Endothelial cell of umbilical vein (primary cell): ENCODE measurements at places on chromosomes 7 and 10. TPM values are rescaled to one million over a fixed set of nuclear protein-coding genes. Genes with fewer than 3 reads are reported as not detected.

- no peak overlapping the region for H3K27ac ChIP-seq
- no peaks in the 10 kb centered on the region for H3K4me1 ChIP-seq
- no peak overlapping the region for H3K4me3 ChIP-seq
- H3K36me3 ChIP-seq = no peaks in the 10 kb centered on the region
- no peak for DNase-seq
- peaks cover 5% of the 10 kb centered on the region for H3K27me3 ChIP-seq
These were observed 283.3 kb downstream of the PHTF2 start for GRCh38 chr7:78081888-78082287.

DNA sequence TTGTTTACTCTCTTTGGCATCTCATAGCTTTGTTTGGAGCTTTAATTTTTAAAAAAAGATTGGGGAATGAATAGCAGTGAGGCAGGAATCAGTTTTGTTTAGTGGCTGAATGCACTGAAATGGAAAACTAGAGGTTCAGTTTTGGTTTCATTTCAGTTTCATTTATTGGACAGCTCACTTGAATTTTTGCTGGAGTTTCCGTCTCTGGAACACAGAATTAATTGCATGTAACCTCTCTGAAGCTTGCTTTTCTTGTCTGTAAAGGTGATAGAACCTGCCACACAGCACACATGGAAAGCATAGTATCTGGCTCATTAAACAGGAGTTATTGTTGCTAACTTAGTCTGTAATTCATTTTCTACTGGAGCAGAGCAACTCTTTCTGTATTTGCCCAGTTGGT is 7.1 kb downstream of the GRM8 start:
- no peaks in the 10 kb centered on the region for H3K36me3 ChIP-seq
- no peak for DNase-seq
- H3K27ac ChIP-seq = no peak overlapping the region
- H3K4me3 ChIP-seq = no peak overlapping the region

DNA sequence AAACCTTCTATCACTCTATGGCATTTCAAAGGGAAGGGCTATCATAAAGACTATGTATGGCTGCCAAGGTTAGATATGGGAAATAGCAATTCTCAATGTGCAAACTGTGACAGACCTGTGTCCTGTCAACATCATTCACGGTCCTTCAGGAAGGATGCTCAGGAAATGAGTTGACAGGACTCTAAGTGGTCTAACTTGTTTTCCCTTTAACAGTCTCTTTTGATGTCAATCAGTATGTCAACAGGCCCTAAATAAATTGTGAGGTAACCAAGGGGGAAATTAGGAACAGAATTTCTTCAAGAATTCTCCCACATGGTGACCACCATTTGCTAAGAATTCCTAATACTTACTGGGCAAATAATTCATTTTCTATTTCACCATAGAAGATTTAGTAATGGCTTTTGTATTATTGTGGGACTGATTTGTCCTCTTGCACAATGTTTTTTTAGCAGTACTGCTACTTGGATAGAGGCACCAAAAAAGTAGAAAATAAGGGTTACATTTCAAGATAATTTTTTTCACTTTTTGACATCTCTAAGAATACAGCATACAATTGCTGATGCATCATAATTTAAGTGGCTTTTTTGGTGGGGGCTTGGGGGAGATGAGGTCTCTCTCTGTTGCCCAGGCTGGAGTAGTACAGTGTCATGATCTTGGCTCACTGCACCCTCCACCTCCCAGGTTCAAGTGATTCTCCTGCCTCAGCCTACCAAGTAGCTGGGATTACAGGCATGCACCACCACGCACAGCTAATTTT is 275.8 kb downstream of the CACNA2D1 start:
- no peak overlapping the region for H3K4me3 ChIP-seq
- no peaks in the 10 kb centered on the region for H3K4me1 ChIP-seq
- no peak for DNase-seq
- no peaks in the 10 kb centered on the region for H3K36me3 ChIP-seq

- no peak for DNase-seq
- no peaks in the 10 kb centered on the region for H3K4me1 ChIP-seq
- no peak overlapping the region for H3K4me3 ChIP-seq
- H3K27me3 ChIP-seq = no peaks in the 10 kb centered on the region
- no peak overlapping the region for H3K27ac ChIP-seq
These were observed 201.4 kb downstream of the TNS3 start for GRCh38 chr7:47380325-47381133.

DNA sequence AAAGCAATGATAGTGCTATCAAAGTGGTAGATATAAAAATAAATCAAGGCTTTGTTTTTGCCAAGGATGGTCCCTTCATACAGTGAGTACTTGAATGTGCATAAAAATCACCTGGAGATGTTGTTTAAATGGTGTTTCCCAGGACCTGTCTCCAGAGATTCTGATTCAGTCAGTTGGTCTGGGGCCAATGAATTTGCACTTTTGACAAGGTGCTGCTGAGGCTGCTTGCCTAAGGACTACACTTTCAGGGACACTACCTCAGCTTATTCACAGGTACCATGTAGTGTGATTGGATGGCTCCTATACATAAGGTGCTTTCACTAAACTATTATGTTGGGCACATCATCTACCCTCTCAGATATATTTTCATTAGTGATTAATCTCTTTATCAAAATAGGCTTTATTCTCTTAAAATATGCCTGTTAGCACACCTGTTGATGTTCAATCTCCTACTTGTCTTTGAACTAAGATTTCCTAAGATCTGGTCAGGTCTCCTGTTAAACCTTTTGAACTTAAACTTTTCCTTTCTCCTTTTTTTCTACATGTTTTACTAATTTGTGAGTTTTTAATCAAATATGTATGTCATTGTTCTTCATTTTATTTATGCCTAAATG is 24.3 kb downstream of the CAPZA2 start:
- no peak overlapping the region for H3K4me3 ChIP-seq
- no peaks in the 10 kb centered on the region for H3K27me3 ChIP-seq
- H3K4me1 ChIP-seq = peaks cover 6% of the 10 kb centered on the region
- DNase-seq = no peak

GRCh38 chr7:127755521-127755920 is 103.5 kb downstream of the SND1 start:
- H3K4me1 ChIP-seq = no peaks in the 10 kb centered on the region
- no peak overlapping the region for H3K27ac ChIP-seq
- no peaks in the 10 kb centered on the region for H3K27me3 ChIP-seq
- H3K4me3 ChIP-seq = no peak overlapping the region
- DNase-seq = no peak
- H3K36me3 ChIP-seq = no peaks in the 10 kb centered on the region

DNA sequence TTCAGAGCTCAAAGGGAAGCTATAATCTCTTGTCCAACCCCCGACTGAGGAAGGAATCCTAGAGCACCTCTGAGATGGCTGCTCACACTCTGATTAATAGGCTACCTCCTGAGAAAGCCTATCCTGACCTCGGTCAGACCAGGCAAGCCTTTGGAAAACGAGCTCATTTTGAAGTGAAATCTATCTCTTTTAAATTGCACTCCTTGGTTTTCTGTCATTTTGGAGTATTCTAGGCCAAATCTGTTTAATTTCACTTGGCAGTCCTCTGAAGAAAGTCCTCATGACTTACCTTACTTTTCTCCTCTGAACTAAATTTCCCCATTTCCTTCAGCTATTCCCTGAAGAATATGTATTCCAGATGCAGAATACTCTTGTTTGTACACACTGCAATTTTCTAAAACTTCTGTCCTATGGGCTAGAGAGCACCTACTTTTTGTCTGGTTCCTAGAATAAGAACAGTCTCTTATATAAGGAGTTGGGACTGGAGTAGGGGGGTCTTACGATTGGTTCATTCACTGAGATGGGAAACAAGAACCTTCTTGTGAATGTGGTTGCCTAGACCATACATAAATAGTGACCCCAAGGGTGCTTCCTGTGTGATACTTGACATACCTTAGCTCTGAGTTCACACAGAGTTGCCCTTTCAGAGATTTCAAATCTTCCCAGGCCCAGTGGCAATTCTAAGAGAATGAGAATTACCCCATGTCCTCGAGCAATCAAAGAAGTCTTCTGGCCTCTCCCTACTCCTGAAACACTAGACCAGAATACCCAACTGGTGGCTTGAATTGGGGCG is 31.9 kb upstream of the HPS1 start:
- no peak overlapping the region for H3K4me3 ChIP-seq
- no peak for DNase-seq
- no peaks in the 10 kb centered on the region for H3K4me1 ChIP-seq
- no peaks in the 10 kb centered on the region for H3K36me3 ChIP-seq
- H3K27me3 ChIP-seq = no peaks in the 10 kb centered on the region
- H3K27ac ChIP-seq = no peak overlapping the region

- H3K27ac ChIP-seq = no peak overlapping the region
- DNase-seq = no peak
These were observed 134.2 kb downstream of the PTN start for GRCh38 chr7:137209151-137209817.

DNA sequence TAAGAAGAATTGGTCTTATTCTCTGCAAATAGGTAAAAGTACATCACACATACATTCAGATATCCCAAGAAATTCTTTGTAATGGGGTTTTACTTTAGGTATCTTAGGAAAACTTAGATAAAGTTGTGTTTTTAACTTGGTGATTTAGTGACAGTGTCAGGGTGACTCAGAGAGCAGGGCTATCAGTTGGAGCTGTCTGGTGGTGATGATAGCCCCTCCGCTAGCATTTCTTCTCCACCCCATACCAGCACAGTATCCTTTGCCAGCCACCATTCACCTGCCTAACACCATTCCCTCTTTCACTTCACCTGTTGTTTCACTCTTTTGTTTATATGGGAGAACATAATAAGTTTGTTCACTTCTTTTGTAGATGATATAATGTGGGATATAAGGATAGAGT is 30.4 kb downstream of the VPS50 start:
- H3K27ac ChIP-seq = no peak overlapping the region
- DNase-seq = no peak
- no peaks in the 10 kb centered on the region for H3K27me3 ChIP-seq
- no peaks in the 10 kb centered on the region for H3K36me3 ChIP-seq
- no peaks in the 10 kb centered on the region for H3K4me1 ChIP-seq

DNA sequence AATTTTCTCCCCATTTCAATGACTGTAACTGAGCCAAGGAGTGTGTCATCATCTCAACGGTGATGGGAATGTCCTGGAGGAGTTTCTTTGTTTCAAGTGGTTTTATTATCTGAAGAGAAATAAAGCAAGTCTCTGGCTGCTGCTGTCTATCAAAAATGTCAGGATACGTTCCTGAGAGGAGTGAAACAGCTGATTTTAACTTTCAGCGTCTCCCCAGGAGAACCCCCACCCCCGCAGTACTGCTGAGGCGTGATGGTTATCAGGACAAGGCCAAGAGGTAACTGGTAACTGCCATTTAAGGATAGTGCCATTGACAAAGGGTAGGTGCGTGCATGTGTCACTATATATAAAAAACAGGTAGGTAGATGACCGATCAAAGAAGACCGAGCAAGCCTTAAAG is 70.3 kb upstream of the LRGUK start:
- H3K4me1 ChIP-seq = no peaks in the 10 kb centered on the region
- H3K4me3 ChIP-seq = no peak overlapping the region
- no peaks in the 10 kb centered on the region for H3K27me3 ChIP-seq
- no peak for DNase-seq
- H3K36me3 ChIP-seq = no peaks in the 10 kb centered on the region

- no peak overlapping the region for H3K4me3 ChIP-seq
- no peak for DNase-seq
- no peak overlapping the region for H3K27ac ChIP-seq
These were observed 252.7 kb downstream of the SKIDA1 start for GRCh38 chr10:21272643-21273399.

Gene RBP4
- not detected in 2 replicates for total RNA-seq

Gene STOX1
- total RNA-seq = 0.20 and 0.48 TPM in 2 replicates

Gene RTKN2
- total RNA-seq = 4.8 and 5.5 TPM in 2 replicates
